ENCODE measurements at places on chromosomes 5 and 9.

GRCh38 chr9:69637817-69638200 lies 34.4 kb downstream of the APBA1 start:
- no peak for DNase-seq

DNA sequence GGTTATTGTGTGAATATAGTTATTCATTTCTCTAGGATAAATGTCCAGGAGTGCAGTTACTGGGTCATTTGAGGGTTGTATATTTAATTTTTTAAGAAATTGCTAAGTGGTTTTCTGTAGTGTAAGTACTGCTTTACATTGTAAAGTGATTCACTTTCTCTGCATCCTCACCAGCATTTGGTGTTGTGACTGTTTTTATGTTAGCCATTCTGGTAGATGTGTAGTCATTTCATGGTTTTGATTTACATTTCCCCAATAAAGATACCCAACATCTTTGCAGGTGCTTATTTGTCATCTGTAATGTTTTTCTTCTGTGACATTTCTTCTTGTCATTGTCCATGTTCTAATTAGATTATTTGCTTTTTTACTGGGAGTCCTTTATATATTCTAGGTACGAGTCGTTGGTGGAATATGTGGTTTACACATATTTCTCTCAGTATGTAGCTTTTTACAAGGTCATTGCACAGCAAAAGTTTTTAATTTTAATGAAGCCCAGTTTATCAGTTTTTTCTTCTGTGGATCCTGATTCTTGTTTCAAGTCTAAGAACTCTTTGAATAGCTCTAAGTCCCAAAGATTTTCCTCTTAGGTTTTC lies 34.0 kb downstream of the SCGB3A1 start:
- no peak for DNase-seq

DNA sequence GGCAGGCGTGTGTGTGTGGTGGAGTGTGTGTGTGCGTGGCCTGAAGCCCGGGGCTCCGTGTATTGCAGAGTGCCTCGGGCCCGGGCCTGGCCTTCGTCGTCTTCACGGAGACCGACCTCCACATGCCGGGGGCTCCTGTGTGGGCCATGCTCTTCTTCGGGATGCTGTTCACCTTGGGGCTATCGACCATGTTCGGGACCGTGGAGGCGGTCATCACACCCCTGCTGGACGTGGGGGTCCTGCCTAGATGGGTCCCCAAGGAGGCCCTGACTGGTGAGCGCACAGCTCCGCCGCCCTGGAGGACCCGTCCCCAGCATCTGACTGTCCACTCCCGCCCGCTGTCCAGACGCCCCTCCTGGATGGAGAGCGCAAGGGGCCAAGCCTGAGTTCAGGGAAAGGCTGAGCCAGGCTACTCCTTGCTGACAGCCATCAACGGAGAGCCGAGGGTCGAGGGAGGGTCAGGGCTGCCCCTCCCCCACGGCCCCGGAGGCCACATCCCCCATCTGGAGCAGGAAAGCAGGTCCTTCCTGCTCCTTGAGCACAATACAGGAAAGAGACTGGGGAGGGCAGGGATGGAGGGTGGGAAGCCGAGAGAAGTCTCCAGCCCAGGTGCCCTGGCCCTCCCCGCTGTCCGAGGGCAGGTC lies 18.4 kb downstream of the SLC6A18 start:
- no peak for DNase-seq

DNA sequence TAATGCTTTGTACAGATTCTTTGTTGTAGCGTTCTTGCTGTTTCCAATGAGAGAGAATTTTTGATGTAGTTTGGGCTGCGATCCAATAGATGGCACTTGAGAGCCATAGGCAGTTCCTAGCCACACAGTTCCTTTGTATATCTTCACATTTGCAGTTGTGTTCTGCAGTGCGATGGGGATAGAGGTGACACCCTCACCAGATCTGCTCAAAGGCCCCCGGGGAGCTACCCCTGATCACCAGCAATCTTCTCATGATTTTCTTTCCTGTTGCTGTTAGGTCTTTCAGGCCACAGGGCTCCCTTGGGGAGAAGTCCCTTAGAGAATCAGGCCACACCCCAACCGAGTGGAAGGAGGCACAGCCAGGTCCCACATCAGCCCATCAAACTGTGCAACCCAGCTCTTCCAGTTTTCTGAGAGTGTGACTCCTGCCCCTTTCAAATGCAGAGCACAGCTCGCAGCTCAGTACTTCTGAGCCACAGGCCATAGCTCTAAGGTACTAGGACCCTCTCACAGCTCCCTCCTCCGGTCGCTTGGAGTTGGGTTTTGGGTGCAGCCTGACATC lies 353.7 kb downstream of the SLCO4C1 start:
- DNase-seq, result peak; percentile 22

DNA sequence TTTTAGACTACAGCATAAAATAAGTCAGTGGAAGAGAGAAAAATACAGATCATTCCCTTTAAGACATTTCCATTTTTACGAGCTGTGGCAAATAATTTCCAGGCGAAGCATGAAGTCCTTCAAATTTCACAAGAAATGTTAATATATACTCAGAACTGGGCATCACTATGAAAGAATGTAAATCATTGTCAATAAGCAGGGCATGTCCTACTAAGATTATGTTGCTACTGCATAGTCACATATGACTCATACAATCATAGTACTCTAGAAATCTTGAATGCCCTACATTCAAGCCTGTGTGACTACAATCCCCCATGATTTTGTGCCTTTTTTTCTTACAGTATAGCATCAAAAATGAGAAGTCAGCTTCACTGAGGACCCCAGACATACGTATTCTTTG lies 485.2 kb upstream of the FTMT start:
- DNase-seq, result no peak

DNA sequence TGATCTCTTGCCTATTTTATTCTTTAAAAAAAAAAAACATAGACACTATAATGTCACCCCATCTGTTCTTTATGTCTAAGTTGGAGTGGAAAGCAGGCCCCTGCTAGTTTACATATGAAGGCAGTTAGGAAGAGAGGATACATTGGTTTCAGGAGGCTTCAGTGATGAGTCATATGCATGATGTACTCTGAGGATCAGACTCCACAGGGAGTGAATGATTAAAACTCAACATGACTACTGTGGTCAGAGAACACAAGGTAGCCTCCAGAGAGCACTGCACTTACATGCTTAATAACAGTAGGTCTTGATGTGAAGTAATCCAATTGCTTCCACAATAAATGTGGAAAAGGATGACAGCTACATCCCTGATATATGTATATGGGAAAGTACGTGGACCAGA lies 22.7 kb upstream of the FSTL4 start:
- DNase-seq, result no peak

GRCh38 chr5:174312641-174313040 lies 267.1 kb downstream of the NSG2 start:
- DNase-seq, result no peak
